Muscle of back (tissue), 13 donors: ENCODE measurements at places on chromosomes 7 and 10. TPM values are rescaled to one million over a fixed set of nuclear protein-coding genes. Genes with fewer than 3 reads are reported as not detected.

CALN1 gene
- polyA plus RNA-seq: 1.3 TPM

TEX47 gene
- not detected for polyA plus RNA-seq

SUGCT gene
- 2.1 TPM for polyA plus RNA-seq

EIF3B gene
- 108 TPM for polyA plus RNA-seq

SMARCD3 gene
- polyA plus RNA-seq: 146 TPM

HABP2 gene
- polyA plus RNA-seq: not detected

OR2A7 gene
- polyA plus RNA-seq: 2.7 TPM

LSM8 gene
- polyA plus RNA-seq: 48.4 TPM

DNA sequence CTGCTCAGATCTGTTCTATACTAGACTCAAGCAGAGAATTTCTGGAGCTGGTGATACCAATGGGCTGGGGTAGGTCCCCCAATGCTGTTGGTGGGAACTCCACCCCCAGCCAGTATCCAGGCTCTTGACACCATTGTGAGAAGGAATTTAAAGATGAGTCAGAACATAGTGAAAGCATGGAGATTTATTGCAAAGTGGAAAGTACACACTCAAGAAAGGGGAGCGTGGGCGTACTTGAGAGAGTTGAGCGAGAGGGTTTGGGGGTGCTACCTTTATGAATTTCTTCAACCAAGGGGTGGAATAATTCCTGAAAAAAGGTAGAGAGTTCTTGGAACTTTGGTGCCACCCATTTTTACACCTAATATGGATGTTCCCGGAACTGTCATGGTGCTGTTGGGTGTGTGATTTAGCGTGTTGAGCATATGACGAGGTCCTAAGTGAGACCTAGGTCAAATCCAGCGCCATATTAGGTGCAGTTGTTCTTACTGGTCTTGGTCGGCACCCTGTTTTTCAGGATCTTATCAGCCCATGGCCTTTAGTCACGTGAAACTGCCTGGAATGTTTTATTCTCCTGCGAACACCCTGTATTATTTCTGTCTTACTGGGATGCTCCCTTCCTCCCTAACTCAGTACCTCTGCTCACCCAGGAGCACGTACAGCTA is 122.0 kb upstream of the AHR start:
- no peak for DNase-seq

- no peak for DNase-seq
Observed at GRCh38 chr7:21986096-21986495, 40.4 kb upstream of the CDCA7L start.

DNA sequence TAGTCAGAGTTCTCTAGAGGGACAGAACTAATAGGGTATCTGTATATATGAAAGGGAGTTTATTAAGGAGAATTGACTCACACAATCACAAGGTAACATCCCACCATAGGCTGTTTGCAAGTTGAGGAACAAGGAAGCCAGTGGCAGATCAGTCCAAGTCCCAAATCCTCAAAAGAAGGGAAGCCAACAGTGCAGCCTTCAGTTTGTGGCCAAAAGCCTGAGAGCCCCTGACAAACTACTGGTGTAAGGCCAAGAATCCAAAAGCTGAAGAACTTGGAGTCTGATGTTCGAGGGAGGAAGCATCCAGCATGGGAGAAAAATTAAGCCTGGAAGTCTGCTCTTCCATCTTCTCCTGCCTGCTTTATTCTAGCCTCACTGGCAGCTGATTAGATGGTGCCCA is 1107.2 kb upstream of the CELF2 start:
- peak; percentile 59 for DNase-seq

- peak; percentile 55 for DNase-seq
Observed at GRCh38 chr10:51896849-51897248, 197.5 kb upstream of the CSTF2T start.

DNA sequence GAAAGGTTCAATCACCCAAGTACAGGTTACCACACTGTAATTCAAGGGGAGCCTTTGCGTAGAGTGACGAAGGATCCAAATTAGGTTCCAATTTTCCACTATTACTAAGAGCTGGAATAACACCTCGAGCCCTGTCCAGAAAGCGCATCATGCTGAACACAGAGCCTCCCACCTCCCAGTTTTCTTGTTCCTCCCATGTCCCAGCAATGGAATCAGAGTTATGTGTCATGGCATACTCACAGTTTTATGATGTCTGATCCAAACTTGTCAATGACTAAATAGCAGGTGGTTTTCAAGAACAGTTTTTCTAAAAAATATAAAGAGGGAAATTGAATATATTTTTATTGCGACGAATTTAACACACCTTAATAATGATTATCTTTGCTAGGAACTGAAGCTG is 50.6 kb downstream of the AOAH start:
- DNase-seq: no peak

DNA sequence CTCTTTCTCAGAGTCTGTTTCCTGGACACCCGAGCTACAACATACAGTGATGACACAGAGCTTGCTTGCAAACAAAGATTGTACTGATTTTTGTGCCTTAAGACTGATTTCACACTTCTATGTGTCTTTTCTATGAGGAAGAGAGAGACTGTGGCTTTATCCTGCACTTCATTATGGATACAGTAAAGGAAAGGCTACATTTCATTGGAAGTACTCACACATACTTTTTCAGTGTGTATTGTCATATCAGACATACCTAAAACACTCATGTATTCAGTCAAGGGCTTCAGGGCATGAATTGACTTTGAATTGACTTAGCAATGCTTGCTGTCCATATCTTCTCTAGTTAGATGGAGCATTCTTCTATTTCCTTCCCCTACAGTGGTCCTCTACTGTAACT is 135.5 kb upstream of the IMMP2L start:
- DNase-seq: no peak

DNA sequence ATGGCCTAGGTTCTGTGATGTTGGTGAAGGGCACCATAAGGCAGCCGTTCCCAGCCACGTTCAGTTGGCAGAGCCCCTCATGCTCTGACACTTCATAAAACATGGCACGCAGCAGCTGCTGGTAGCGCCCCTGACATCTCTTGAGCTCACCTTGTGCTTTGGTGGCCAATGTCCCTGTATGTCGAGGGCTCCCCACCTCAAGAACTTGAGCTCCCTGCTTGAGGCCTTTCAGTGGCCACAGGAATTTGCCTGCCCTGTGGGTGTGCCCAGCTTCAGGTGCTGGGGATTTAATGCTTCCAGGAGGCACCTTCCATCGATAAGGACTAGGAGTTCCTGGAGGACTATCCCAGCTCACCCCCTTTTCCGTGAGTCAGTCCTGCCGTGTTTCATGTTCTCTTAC is 9.5 kb upstream of the ZNF32 start:
- DNase-seq: no peak

DNA sequence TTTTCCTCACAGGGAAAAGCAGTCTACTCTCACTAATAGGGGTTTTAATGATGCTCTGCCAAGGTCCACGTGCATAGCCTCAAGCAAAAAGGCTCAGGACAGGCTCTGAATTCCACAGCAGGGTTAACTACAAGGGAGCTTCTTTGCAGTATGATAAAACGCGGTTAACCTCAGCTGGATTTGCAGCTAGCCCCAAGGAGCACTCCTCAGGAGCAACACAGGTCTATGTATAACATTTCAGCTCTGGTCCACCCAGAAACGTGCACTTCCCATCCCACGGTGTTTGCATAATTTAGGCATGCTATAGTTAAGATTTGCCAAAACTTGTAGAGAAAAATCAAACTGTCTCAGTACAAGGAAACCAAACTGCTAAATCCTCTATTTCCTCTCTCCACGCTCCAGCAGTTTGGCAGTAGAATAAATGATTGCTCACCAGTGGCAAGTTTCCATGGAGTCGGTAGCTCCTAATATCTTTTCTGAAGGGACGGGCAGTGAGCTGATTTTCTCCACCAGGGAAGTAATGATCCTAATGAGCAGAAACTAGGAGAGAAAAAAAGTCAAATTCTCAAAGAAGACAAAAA is 13.1 kb upstream of the ASB4 start:
- DNase-seq: peak; percentile 74

DNA sequence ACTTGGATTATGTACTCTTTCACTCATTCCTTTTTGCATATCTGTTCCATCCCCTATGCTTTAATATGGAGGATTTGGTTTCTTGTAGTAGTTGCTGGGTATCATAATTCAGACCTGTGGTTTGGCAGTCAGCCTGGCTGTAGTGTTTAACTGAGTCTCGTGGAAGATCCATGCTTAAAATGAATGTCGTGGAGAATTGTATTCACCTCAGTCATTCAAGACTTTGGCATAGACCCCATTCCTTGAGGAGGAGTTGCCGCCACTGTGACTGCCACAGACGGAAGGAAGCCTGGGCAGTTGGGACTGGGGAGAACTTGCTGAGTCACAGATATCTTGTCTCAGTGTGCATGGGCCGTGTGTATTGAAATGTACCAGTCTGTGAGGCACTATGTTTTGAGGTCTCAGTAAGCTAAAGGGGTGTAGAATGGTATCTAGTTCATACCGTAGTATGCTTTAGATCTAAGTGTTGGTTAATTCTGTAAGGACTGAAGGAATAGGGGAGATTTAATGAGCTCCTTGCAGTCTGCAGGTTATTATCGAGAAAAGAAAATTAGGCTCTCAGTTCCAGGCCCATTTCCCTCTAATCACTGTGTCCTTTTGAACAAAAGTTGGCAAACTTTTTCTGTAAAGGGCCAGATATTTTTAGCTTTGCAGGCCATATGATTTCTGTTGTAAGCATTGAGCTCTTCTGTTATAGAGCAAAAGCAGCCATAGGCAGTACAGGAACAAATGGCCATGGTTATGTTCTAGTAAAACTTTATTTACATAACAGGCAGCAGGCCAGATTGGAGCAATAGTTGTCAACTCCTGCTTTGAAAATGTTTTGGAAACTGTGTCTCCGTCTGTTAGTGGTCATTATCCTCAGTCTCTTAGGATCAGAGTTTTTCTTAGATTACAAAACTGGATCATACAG is 76.8 kb downstream of the TPST1 start:
- DNase-seq: no peak

- no peak for DNase-seq
Observed at GRCh38 chr7:142248166-142249160, 9.4 kb downstream of the PRSS58 start.

DNA sequence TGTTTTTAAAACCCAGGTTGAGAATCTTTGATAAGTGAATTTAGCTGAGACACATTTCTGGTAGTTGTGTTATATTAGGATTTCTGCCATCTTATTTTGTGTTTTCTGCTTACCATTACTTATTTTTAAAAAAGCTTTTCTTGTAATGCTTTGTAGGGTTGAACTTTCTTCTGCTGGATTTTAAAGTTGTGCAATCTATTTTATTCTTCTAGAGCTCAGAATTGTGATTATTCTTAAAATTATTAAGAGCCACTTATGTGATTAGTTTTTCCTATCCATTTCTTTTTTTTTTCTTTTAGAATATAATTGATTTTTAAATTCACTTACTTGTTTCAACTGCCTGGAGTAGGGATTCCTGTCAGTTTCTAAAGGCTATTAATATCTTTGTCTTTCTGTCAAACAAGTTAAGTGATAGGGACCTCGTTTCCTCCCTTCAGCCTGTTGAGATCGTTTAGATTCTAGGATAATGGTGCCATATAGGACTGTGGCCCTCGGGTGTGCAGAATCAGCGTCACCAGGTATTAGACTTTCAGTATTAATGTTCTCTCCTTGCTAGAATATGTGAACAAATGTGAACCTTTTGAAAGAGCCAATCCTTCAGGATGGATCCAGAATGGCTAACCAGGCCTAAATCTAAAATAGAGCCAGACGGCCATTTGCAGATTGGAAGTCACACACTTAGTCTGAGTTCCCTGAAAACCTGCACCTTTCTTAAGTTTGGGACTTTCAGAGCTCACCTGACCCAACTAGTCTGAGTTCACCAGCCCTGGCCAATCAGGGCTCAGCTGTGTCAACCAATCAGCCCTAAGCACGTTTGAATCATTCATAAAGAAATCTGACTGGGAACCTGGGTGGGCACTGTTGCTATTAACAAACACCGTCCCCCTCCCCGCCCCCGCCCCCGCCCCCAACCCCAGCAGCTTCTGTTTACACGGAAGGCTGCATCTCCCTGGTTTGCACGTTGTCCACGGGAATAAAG is 26.2 kb downstream of the CUX1 start:
- DNase-seq: no peak

- DNase-seq: peak; percentile 24
Observed at GRCh38 chr10:18216482-18216881, 76.3 kb downstream of the CACNB2 start.

GRCh38 chr10:117500456-117500855 is 42.1 kb upstream of the EMX2 start:
- DNase-seq: no peak

DNA sequence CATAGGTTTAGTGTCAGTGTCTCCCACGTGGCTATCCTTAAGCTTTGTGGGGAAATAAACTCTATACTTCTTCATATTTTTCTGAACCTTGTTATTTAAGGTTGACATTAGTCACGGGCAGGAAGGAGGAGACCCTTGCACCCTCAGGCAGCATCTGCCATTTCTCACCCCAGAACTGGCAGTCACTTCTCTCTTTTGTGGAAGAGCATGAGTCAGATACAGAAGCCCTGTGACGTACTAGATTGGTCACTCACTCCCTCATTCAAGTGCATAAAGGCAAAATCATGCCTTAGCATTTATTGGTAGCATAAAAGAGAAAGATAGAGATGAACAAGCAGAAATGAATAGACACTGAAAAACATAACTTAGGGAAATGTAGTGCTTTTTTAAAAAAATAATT is 206.0 kb upstream of the MDFIC start:
- DNase-seq: no peak

GRCh38 chr7:118057404-118057803 is 126.6 kb upstream of the LSM8 start:
- DNase-seq: no peak

DNA sequence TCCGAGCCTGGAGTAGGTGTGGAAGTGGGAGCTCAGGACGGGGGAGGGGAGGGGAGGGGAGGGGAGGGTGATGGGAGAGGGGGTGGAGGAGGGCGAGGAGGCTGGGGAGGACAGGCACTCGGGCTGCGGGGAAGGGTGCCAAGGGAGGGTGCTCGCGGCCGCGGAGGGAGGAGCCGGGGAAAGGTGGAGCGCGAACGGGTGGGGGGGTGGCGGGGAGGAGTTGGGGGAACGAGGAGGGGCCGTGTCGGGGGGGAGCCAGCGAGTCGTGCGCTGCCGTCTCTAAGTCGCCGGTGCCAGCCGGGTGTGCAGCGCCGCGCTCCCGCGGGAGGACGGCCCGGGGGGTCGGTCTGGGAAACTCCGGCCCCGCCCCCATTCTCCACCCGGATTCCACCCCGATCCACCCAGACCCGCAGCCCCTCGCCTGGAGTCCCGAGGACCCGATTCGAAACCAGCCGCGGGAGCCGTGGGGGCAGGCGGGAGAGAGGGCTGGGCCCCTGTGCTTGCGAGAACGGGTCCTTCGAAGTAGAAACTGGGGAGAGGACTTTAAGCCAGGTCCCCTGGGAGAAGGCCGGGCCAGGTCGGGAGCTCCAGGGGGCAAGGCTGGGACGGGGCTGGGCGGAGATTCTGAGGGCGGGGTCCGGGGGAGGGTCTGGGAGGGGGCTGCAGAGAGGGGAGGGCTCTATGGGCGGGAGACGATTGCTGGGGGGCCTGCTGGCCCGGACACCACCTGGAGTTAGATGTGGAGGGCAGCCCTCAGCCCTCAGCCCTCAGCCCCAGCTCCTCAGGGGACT is at the start of gene ZNF467:
Gene ZNF467, minus strand, starts transcription at position 143 of the 791 bp plus-strand sequence. CDS start 2,556 bp downstream, outside the sequence.
- peak; percentile 30 for DNase-seq

- DNase-seq: peak; percentile 75
Observed at GRCh38 chr7:83267141-83267631, 104.5 kb upstream of the PCLO start.
